ENCODE measurements at places on chromosomes 7 and 10.

DNA sequence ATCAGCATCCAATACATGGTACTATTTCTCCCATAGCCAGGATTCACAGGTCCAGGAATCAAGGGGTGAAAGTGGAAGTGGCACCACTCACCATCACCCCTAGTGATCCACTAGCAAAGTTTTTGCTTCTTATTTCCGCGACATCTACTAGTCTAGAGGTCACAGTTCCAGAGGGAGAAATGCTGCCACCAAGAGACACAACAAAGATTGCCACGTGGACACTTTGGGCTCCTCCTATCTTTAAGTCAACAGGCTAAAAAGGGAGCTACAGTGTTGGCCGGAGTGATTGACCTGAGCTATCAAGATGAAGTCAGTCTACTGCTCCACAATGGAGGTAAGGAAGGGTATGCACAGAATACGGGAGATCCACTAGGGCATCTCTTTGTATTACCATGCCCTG, 178.2 kb downstream of the AKR1D1 start:
- no peak for DNase-seq

DNA sequence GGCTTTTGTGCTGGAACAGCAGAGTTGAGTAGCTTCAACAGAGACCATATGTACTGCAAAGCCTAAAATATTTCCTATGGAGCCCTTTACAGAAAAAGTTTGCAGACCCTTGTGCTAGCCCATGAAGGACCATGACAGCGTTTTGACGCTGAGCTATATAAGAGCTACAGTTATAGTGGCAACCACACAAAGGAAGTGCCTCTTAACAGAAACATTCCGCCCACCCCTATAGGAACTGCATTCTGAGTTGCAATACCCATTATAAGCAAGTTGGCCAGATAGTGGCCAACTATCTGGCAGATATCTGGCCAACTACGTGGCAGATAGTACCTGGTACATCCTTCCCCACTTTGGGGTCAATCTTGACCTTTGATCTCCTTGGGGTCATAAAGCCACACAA, 47.5 kb upstream of the DMBT1 start:
- DNase-seq = no peak

DNA sequence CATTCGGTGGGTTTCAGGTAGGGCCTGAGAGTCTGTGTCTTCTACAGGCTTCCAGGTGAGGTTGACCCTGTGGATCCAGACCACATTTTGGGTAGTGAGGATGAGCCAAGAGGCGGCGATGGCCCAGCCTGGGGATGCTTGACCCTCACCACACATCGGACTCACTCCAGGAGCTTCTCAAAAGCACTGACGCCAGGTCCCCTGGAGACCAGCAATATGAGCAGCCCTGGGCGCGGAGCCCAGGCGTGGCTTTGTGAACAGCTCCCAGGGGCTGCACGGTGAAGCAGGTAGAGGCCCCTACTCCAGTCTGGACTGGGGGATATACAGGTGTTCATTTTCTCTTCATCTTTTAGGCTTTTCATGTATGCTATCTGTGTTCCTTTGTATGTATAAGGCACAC, 139.7 kb upstream of the PCBD1 start:
- DNase-seq = no peak

- no peak for DNase-seq
Measured at GRCh38 chr10:6269432-6269831, 66.7 kb downstream of the PFKFB3 start.

DNA sequence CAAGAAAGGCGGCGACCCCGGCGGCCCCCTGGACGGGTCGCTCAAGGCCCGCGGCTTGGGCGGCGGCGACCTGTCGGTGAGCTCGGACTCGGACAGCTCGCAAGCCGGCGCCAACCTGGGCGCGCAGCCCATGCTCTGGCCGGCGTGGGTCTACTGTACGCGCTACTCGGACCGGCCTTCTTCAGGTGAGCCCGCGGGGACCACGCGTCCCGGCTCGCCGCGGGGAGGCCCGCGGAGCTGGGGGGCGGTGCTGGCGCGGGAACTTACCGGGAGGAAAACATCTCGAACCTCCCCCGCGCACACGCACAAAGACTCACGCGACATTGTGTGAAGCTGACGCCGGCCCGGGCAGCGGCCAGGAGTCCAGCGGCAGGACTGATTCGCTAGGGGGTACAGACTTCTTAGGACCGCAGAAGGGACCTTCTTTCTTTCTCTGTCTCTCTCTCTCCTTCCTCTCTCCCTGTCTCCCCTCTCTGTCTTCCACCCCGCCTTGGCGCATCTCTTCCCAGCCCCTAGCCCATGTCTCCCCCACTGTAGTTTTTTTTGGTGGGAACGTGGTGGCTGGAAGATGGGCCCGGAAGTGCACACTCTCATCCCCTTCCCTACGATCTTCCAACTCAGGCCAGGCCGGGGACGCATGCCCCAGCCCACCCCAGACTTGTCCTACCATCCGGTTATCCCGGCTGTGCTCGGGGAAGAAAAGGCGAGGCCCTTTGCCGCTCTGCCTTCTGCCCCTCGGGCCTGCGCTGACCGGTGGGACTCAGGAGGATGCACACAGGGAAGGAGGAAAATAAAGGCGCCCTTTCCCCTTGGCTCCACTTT, 1.2 kb downstream of the EN2 start:
- no peak for DNase-seq

GRCh38 chr7:98641646-98642500, 24.8 kb downstream of the NPTX2 start:
- DNase-seq = no peak

DNA sequence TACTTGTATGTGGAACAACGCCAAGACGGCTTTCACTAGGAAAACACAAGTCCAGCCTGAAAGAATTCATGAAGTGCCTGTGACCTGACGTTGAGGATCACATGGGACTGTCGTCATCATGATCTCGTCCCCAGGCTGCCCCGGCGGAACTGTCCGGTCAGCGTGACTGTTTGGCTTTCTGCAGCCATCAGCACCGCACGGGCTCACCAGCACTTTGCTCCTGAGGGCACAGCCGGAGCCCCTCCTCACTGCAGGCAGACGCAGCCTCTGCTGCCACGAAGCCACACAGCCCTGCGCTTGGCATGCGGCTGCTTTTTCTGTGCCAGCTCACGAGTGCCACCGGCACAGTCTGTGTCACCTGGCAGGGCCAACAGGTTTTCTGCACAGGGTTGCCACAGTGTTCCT, 9.4 kb upstream of the GET4 start:
- DNase-seq = no peak

DNA sequence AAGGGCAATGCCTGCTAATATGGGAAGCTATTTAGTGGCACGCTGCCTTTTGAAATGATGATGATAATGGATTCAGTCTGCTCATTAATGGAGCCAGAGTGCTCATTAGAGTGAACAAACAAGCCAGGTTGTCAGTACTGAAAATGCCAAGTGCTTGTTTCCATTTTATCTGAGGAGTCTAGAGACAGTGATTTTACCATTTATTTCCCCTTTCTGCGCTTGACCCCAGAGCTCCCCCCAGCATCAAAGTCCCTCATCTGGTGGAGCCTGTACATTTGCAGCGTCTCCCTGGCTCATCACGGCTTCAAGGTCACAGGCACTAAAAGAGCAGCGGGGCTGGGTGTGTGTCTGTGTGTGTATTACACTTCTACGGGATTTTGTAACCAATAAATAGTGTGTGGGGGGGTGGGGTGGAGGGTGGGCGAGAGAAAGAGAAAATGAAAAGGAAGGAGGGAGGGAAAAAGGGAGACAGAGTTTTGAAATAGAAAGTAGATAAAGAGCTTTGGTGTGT, 553.8 kb downstream of the TFEC start:
- DNase-seq = no peak

DNA sequence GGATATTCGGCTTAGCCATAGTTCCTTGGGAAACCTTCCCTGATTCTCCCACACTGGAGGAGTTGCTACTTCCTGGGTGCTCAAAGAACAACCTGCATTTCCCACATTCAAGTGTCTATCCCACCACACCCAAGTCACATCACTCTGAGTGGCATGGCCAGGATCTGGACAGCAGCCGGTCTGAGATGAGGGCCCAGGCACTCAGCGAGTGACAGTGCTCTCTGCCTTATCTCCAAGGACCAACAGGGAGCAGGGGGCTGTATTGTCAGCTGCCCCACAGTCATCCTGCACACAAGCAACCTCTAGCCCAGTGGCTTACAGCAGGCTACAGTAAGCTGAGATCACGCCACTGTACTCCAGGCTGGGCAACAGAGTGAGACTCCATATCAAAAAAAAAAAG, 16.1 kb upstream of the SLC18A3 start:
- DNase-seq = no peak

DNA sequence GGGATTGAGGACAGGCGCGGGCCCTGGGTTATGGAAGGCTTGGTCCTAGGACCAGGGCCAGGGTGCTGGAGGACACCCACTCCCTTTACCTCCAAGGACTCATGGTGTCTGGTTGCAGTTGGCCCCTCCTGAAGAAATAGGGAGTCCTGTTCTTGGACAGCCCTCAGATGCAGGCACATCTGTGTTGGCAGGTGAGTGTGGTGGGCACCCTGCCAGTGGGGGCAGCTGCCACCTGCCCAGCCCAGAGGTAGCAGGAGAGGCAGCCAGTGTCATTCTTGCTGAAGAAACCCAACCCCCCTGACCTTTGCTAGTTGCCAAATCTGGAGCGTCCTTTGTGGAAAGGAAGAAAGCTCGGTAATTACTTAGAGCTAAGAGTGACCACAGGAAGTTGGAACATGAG, 8.3 kb downstream of the GALNT17 start:
- no peak for DNase-seq

DNA sequence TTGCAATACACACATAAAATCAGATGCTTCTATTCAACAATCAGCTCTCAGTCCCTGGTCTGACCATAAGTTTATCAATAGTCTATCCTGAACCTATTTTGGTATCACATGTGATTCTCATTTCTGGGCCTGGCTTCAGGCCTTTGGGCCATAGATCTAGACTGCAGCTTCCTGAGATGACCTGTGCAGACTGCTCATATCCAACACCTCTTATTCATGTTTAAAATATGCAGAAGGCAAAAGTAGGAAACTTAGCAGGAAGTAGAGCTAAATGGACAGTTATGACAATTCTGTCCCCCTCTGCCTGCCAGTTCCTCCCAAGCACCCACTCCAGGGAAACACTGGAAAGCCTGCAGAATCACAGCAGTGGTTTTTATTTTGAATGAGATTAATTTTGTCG, 53.3 kb downstream of the C7orf25 start:
- no peak for DNase-seq

GRCh38 chr10:115827231-115828009, 445.6 kb downstream of the GFRA1 start:
- no peak for DNase-seq

DNA sequence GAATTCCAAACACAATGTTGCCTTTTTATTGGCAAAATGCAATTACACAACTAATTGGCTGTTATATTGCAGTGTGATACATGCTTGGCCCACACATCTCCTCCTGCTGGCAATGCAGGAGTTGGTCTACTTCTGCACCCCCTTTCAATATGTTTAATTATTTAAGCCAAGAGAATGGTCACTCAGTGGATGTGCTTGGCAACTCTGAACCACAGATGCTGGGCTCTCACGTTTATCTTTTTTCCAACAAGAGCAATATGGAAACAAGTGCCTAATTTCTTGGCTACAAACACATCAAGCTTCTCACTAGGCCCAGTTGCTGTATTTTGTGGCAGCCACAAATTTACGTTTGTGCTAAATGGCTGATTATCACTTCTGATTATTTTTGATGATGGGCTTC, 1149.2 kb upstream of the CELF2 start:
- no peak for DNase-seq

DNA sequence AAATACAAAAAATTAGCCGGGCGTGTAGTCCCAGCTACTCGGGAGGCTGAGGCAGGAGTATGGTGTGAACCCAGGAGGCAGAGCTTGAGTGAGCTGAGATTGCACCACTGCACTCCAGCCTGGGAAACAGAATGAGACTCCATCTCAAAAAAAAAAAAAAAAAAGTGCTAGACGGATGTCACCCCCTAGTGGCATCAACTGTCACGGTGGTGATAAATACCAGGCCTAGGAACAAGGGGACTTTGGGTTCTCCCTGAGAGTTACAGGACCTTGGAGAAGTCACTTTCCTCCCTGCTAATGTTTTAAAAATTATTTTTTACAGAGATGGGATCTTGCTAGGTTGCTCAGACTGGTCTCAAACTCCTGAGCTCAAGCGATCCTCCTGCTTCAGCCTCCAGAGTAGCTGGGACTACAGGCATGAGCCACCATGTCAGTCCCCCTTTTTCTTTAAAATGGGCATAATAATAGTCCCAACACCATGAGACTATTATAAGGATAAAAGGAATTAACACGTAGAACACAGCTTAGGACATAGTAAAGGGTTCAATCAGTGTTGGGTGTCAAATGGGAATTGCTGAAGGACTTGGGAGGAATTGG, 2.6 kb upstream of the TMEM130 start:
- no peak for DNase-seq

DNA sequence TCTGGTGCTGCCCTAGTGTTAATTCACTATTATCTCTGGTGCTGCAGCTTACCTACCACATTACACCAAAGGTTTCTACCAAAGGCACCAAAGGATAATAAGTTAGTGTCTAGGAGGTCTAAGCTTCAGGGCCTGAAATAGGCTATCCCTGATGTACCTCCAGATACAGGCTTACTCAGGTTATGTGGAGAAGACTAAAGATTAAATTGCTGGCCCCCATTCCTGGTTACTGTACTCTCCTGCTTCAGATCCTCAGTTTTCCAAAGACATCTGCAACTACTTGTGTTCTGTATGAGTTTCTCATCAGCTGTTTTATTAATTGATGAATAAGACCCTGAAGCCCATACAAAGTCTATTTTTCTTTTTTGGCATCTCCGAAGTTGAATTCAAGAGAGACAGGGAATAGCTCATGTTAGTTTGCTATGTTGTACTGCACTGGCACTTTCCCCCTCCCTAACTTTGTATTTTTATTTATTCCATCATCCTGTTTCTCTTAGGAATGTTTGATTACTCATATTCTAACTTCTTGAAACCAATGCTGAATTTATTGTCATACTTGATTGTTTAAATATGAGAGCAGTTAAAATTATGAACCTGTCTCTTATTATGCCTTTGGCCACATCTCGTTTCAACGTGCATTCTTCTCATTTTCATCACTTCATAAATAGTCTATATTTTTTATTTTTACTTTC, 85.9 kb downstream of the PON1 start:
- no peak for DNase-seq

DNA sequence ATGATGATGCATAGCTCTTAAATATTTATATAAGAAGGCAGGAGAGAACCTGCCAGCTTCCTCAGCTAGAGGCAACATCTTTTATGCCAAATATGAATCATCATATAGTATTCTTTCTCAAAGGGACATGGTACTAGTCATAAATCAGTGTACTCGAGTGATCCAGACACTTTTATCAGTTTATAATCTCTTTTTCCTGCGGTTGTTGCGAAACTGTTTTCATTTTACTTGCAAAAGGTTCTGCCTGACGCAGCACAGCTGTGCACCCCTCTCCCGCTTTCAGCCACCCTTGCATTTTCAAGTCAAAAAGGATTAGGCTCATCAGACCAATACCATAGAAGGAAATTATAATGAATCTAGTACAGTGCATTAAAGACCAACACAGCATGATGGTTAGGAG, 332.3 kb upstream of the PRKCQ start:
- DNase-seq = no peak

GRCh38 chr7:109336531-109336930, 766.9 kb downstream of the DNAJB9 start:
- DNase-seq = no peak

- no peak for DNase-seq
Measured at GRCh38 chr7:82319674-82320118, 123.9 kb downstream of the CACNA2D1 start.
